ENCODE measurements at places on chromosomes 1 and 21.

DNA sequence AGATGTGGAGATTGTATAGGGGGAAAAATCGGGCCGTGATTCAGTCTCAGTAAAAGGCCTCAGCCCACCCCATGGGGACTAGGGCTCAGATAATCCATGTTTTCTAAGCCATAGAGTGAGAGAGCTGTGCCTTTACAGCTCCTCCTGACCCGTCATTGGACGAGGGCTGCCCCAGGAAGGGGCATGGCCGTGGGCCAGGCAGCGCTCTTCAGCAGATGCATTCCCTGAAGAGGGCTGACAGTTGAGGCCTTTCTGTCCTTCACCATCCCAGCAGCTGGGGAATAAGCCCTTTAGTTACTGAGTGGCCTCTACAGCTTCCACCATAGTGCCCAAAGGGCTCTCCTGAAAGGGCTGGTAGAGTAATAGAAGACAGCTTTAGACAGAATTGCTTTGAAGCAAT, 57.2 kb downstream of the ST3GAL3 start:
- DNase-seq, result no peak

DNA sequence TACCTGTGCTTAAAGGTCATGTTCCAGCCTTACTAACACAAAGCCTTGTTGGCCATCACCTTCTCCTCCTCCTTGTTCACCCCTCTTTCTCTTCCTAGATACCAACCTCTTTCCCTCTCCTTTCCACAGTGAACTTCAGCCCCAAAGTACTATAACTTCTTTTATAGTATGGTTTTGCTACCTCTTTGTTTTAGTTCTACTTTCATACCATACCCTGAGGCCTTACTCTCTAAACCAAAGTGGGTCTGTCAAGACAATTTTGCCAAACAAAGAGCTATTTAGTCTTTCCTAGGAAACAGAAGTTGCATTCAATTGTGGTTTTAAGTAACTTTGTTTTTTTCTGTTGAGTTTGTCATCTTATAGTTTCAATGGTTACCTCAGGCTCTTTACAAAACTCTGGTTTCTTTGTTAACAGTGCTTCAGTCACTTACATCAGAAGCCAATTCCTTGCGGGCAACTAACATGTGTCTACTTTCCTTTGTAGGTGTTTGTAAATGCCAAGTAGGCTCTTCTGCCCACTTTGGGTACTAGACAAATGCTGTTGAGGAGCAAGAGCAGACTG, 623.9 kb upstream of the PKN2 start:
- DNase-seq, result no peak

DNA sequence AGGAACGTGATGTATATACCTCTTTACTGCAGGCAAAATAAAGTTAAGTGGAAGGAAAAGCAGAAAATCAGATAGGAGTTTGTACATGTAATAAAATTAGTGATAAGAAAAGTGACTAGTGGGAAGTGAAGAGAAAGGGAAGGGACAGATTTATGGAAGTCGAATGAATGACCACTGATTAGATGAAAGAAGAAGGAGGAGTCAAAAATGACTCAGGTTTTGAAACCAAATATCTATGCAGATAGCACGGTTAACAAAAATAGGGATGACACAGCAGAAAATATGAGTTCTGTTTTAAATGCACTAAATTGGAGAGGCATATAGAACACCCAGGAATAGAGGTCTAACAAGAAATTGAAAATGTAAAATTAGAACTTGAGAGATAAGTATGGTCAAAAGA, 128.0 kb downstream of the HMCN1 start:
- DNase-seq, result peak; percentile 49

- peak; percentile 67 for DNase-seq
Measured at GRCh38 chr1:230917284-230918135, 49.2 kb upstream of the C1orf198 start.

DNA sequence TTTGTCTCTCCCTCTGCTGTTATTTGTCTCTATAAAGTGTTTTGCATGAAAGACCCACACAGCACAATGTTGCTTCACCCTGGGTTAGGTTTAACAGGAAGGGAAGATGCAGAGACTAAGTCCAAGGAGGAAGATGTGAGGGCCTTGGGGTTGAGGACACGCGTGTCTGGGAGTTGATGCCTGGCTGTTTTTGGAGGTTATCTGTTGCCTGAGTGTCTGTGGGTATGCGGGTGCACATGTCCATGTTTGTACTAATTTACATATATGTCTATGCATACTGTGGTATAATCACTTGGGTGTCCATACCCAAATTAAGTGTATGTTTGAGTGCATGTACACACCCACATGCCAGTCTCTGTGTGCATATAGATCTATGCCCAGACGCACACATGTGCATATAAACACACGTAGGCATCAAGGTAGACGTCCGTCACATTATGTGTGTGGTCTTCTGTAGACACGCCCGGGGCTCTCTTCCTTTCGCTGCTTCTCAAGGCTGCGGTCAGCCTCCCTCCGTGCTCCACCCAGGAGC, 962 bp upstream of the MAN1C1 start:
- no peak for DNase-seq

GRCh38 chr1:30908696-30909364, at the start of gene SDC3:
SDC3 (minus strand) TSS chr1:30908758; CDS start chr1:30908586, 172 bp downstream.
- DNase-seq, result no peak

GRCh38 chr21:44742418-44743153, 31.2 kb upstream of the TSPEAR start:
- peak; percentile 4 for DNase-seq

DNA sequence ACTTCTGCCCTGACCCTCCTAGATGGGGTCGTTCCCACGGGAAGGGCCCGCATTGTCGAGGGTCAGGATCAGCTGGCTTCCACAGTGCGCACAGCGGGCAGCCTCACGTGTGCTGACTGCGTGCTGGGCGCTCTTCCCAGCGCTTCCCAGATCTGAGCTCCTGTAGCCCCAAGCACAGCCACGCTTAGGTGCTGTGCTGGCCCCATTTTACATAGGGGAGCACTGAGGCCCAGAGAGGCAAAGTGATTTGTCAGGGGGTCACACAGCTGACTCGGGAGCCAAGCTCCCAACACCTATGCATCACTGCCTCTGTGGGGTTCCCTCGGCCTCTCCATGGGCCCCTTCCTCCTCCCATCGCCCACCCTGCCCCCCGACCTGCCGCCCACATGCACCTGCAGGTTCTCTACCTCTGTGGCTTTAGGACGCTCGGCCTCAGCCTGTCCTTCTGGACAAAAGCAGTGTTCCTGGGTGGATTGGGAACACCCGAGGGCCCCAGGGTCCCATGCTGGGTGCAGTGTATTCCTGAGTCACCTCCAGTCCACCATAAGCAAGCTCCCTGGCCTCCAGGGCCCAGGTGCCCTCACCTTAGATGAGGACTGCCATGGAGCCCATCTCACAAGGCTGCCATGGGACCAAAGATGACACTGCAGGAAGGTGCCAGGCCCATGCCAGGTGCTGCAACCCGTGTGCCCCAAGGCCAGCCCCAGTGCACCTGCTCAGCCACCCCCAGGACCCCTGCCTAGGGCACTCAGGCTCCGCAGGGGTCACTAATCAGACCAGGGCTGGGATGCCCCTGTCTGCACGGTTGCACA, 23.3 kb downstream of the TFF3 start:
- no peak for DNase-seq

- no peak for DNase-seq
Measured at GRCh38 chr1:107286125-107286524, 145.3 kb downstream of the NTNG1 start.

DNA sequence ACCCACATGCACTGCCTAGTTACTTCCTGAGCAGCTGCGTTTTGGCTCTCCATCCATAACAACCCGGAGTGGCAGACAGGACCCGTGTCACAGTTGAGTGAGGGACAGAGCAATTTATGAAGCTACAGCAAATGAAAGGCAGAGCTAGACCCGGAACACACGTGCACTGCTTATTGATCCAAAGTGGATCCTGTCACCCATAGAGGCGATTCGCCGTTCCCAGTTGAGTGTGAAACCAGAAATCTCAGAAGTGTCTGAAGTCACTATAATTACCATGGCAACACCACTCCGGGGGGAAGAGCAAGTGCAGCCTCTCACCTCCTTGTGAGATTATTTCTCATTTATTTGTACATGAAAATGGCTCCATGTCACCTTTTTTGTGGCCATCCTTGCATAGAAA, 365.2 kb downstream of the DSCAM start:
- DNase-seq, result no peak

GRCh38 chr1:226466296-226466695, 58.4 kb upstream of the PARP1 start:
- DNase-seq, result no peak

GRCh38 chr1:110043016-110043415, 8.6 kb downstream of the STRIP1 start:
- DNase-seq, result no peak

DNA sequence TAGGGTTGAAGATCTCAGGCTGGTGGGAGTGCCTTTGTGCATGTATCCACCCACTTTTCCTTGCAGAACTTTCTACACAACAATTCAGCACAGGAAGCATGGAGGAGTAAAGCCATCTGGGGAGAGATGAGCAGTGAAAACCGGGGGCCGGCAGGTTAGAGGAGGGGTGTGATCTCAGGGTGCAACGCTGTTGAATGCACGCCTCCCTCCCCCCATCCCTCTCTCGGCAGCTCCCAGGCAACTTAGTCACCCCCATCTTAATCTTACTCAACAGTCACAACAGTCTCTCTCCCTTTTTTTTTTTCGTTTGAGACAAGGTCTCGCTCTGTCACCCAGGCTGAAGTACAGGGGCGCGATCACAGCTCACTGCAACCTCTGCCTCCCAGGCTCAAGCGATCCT, 16.6 kb upstream of the ABCG1 start:
- no peak for DNase-seq

DNA sequence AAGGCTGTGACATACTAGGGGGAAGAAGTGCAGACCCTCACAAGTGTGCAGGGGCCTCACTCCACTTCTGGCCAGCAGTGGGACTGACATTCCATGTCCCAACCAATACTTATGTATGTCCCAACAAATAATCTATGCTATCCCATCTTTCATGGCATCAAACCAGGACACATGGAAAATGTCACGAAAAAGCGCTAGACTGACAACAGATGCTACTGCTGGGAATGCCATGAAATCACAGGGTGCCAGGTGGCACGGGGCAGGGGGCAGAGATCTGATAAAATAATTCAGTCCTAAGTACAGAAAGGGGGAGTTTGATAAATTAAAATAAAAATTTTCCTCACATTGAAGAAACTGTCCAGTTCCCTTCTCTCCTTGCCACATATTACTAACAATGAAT, 27.6 kb upstream of the BCAS2 start:
- no peak for DNase-seq

DNA sequence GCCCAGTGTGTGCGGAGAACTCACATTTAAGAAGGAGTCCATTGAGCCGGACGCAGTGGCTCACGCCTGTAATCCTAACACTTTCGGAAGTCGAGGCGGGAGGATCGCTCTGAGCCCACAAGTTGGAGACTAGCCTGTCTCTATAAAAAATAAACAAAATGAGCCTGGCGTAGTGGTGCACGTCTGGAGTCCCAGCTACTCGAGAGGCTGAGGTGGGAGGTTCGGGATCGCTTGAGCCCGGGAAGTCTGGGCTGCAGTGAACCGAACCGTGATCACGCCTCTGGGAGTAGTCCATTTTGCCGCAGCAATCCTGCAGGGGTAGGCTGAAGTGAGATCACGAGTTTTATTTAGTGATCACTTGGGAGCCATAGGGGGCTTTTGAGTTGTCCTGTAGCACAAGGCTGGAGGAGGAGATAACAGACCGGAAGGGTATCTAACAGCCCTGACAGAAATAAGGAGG, 497 bp upstream of the FUCA1 start:
- DNase-seq, result no peak

DNA sequence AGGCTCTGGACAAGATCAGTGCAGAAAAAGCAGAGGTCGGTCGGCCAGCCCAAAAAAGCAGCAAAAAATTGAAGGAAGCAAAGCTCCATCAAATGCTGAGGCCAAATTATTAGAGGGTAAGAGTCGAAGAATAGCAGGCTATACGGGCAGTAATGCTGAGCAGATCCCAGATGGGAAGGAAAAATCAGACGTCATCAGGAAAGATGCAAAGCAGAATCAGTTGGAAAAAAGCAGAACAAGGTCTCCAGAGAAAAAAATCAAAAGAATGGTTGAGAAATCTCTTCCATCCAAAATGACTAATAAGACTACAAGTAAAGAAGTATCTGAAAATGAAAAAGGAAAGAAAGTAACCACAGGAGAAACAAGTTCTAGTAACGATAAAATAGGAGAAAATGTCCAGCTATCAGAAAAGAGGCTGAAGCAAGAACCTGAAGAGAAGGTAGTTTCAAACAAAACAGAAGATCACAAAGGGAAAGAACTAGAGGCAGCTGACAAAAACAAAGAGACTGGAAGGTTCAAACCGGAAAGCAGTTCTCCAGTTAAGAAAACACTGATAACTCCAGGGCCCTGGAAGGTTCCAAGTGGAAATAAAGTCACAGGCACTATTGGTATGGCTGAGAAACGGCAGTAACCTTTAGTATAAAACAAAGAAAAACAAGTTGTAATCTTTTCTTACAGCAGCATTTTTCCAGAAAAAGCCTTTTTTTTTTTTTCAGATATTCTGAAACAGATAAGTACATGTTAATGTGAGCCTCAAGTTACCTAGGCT, 75.7 kb downstream of the PHTF1 start:
- DNase-seq, result no peak

GRCh38 chr1:99170516-99170915, 93.8 kb upstream of the PLPPR4 start:
- peak; percentile 66 for DNase-seq

DNA sequence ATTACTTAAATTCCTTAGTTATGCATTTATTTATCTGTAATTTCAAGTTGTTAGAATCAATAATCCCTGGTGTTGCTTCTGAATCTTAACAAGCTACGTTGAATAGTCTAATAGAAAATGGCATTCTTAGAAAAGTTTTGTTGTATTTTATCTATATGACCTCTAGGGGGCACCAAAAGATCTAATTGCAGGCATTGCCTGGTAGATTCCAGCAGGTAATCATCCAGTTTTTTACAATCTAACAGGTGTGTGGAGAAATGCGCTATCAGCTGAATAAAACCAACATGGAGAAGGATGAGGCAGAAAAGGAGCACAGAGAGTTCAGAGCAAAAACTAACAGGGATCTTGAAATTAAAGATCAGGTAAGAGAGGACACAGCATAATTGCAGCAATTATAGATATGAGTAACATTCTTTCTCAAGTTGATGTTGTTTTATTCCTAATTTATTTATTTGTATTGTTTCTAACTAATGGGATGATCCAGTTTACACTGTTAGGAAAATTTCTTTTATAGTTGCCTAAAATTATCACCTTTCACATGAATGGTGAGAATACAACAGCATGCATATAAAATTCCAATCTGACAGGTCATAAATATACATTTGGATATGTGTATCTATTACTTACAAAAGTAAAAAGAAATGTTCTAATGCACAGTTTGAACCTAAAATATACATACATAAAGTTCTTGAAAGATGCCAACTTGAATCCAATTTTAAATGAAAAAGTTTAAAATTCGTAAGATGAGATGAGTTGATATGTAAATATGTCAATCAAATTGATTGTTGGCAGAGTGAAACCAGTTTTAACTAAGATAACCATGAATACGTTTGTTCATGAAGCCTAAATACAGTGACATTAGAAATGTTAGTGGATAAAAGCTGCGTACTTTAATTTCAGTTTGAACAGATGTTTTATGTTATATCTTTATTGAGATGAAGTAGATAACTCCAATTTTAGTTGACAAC, 88.4 kb downstream of the SDCCAG8 start:
- DNase-seq, result peak; percentile 40
